ENCODE measurements at places on chromosomes 12 and 14.

DNA sequence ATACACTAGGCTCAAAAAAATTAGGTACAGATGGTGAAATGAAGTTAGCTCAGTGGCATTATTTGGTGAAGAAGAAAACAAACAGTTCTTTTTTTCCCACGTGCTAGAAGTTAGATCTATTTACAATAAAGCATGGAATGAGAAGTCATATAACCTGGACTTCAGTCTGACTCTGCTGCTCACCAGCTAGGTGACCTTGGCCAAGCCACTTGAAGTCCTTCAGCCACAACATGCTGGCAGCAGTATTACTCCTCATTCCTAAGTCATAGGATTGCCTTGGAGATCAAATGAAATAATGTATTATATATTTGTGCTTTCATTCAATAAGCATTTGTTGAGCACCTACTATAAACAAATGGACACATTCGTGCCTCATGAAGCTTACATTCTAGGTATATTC lies 45.2 kb downstream of the PTHLH start:
- no peak for DNase-seq

GRCh38 chr14:80930836-80931389 lies 10.6 kb downstream of the CEP128 start:
- no peak for DNase-seq

DNA sequence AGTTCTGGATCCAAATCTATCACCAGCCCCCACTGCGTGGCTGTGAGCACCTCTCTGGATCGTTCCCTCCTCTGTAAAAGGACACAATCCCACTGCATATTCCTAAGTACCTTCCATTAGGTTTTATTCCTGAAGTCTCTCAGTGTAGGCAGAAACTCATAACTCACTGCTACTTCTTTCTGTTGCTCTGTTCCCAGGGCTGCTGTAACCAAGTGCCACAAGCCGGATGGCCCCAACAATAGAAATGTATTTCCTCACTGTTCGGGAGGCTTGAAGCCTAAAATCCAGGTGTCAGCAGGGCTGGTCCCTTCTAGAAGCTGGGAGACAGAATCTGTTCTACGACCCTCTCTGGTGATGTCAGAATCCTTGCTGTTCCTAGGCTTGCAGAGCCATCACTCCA lies 24.9 kb downstream of the FOXN3 start:
- no peak for DNase-seq

- DNase-seq, result no peak
Observed at GRCh38 chr12:28189784-28190320, 404 bp upstream of the CCDC91 start.

GRCh38 chr12:76259660-76260389 lies 88.4 kb downstream of the BBS10 start:
- no peak for DNase-seq

GRCh38 chr12:75631831-75632230 lies 120.4 kb upstream of the KRR1 start:
- DNase-seq, result no peak

DNA sequence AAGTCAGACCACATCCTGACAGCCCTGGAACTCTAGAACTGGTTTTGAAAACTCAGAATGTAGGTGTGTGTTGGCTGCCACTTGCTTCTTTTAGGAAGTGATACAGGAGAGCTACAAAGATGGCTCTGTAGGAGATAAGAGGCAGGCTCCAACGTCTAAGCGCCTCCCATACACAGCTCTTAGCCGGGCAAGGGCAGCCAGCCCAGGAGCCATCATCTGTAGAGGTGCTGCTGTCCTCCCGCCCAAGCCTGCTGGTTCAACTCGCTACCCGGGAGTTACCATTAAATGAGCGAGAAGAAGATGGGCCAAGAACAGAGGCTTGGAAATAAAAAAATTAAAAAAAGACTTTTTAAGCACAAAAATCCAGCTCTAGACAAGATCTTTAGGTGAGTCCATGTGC lies 61.2 kb upstream of the DIO3 start:
- DNase-seq, result no peak

DNA sequence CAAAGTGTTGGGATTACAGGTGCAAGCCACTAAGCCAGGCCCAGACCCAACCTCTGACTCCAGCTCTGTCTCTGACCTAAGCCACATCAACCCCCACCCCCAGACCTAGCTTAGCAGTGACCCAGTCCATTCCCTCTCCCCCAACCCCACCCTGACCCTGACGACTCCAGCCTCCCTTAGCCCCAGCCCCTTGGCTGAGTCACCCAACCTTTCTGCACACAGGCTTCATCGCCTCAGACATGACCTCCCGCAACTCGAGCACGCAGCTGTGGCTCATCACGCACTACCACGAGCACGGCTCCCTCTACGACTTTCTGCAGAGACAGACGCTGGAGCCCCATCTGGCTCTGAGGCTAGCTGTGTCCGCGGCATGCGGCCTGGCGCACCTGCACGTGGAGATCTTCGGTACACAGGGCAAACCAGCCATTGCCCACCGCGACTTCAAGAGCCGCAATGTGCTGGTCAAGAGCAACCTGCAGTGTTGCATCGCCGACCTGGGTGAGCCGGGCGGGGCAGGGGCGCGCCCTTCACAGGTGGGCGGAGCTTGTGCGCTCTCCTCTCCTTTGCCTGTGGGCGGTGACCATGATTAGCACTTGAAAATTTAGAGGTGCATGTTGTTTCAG lies 7.8 kb downstream of the ACVRL1 start:
- DNase-seq, result peak; percentile 44

DNA sequence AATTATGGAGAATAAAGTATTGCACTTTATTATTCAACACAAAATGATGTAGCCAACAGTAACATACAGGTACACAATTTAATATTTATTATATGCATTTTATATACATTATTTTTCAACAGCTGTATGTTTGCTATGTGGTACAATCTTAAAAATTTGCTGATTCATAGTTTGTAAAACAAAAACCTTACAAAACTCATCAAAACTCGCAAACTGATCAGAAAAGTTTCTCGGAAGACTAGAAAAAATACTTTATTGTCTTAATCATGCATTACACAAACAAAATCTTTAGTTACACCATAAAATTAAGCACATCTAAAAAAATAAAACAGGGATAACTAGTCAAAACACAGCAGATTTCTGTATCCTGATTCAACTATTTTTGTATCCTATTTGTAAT lies 19.5 kb downstream of the COCH start:
- no peak for DNase-seq

- no peak for DNase-seq
Observed at GRCh38 chr12:85130646-85131045, 94.5 kb downstream of the LRRIQ1 start.

DNA sequence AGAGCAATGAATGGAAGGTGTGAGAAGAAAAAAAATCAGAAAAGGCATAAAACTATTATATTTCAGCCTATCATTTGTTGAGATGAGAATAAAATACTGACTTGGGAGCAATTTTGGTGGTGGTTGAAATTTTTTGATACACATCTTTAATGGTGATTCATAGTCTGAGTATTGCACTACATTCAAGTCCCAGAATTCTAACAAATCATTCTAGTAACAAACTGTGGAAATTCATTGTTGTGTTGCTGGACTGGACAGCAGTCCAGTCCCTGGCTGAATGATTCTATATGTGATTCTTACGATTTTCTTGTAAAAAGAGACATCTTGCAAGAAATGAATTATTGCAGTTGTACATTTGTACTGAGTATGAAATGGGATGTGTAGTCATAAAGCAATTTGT lies 268.6 kb downstream of the TRHDE start:
- no peak for DNase-seq

DNA sequence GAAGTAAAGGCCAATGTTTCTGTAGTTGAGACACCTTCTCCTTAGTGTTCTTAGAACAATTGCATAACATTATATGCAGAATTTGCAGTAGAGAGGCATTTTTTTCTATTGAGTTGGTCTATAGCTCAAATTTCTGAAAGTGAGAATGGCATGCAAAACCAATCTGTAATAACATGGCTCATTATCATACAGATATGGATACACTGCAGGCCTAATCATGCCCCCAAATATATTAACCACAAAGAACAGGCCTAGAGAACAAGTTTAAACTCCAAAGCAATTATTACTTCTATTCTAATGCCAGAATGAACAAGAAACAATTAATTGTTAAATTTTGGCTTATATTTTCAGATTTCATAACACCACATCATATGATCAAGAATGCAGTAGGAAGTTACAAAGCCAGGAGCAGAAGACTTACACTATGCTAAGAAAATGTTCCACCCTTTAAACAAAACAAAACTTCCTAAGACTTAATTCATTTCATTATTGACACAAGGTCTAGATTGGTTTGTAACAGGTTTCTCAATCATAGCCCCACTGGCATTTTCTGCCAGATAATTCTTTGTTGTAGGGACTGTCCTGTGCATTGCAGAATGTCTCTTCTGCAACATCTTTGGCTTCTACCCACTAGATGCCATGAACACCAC lies 26.9 kb downstream of the TMTC1 start:
- no peak for DNase-seq

- DNase-seq, result no peak
Observed at GRCh38 chr12:43008953-43009845, 419.7 kb upstream of the PRICKLE1 start.

DNA sequence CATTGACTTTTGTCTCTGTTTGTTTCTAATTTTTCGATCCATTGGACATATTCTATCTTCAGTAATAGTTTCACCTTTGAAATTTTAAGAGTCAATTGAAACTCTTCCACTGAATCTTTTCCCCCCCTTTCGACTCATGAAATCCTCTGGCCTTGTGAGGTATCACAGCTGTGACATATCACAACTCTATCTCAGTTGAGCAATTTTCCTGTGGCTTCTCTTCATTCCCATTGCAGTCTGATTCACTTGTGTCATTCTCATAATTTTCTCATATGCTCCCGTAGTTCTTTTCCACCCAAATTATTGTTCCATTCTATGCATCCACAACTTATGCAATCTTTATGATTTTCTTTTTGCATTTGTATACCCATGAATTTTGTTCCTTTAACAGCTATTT lies 261.6 kb downstream of the DACT1 start:
- no peak for DNase-seq

GRCh38 chr12:51643951-51644350 lies 52.9 kb downstream of the SCN8A start:
- no peak for DNase-seq

DNA sequence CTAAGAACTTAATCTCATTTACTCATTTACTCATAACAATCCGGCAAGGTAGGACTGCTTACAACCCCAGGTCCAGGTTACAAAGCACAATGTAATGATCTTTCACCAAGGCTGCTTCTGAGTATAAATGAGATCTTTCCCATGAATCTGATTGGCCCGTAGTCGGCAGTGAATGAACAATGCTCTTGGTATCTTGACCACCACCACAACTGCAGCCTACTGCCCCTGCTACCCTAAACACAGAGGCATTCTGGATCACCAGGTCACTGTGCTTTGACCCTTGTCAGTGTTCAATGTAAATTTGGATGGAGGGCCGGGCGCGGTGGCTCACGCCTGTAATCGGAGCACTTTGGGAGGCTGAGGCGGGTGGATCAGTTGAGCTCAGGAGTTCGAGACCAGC lies 15.9 kb downstream of the FAM181A start:
- DNase-seq, result no peak

- no peak for DNase-seq
Observed at GRCh38 chr12:95763809-95764253, 26.7 kb downstream of the NTN4 start.

DNA sequence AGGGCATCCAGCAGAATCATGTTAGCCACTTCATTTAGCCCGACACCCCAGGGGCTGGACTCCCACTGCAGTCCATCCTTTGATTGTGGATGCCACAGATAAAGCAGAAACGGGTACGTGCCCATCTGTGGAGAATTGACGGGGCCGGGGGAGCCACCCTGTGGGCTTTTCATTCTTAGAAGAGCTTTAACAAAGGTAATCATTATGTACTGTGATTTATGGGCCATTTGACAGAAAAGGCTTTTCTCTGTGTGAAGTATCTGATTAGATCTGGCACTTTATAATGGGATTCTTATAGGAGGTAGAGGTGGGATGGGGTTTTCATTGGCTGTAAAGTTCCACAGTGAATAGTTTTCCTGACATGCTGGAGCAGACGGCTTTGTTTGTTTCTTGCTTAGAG lies 40.4 kb downstream of the AACS start:
- DNase-seq, result no peak

DNA sequence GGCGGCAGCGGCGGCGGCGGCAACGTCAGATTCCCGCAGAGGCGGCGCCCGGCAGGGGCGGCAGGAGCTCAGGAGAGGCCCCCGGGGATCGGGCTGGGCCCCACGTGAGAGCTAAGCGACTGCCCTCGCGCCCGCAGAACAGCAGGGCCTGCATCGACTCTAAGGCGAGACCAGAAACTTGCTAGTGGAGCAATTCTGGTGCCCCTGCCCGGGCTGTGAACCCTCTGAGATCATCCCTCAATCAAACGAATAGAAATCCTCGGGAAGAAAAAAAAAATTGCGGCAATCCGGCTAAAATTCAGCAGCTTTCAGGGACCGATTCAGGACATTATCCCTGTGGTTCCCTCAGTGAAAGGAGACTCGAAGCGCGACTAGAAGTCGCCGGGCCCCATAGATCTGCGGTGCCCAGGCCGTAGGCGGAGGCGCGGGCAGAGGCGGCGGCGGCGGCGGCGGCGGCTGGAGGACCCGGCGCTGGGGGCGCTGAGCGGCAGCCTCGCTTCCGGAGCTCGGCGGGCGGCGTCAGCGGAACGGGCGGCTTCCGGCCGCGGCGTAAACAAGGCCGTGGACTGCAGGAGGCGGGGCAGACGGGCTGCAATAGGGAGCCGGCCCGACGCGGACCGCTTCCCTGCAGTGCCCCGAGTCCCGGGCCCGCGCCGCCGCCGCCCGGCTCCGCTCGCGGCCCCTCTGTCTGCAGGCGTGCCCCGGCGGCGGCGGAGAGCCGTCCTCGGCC lies at the start of gene KLHDC2:
KLHDC2 (plus strand) TSS at position 583 of the 730 bp plus-strand sequence. CDS start 316 bp downstream, outside the sequence.
- peak; percentile 95 for DNase-seq

DNA sequence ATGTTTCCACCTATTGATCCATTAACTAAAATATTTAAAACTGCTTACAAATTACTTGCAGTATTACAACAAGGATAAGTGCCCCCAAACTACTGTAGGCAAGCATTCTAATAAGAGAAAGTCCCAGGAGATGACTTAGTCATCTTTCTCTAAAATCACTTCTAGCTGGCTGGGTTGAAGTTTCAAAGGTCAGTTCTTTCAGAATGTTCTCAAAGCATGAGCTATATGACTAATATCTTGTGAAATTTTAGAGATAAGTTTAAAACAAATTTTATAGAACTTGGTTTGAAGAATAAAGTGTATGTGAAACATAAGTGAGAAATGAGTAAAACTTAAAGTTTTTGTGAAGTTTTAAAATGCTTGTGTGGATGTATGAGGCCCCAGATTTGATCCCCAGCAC lies 24.3 kb upstream of the OR6J1 start:
- no peak for DNase-seq
